ENCODE measurements at places on chromosomes 5 and 9.

DNA sequence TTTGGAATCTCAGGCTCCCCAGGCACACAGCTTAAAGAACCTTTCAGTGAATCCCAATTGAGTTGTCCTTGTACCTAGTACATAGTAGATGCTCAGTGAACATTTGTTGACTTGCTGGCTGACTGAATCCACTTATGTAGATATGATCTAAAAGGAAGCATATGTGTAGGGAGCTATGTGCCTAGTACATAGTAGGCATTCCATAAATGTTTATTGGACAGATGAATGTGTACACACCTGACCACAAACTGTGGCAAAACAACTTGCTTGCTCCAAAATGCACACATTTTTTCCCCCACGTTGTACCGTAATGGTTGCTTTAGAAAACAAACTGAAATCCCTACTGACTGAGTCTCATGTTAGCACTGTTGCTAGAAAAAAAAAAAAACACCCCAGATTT, 80.2 kb upstream of the IL12B start:
- no peak for DNase-seq

- no peak for DNase-seq
Observed at GRCh38 chr5:157540124-157540523, 35.5 kb downstream of the ADAM19 start.

DNA sequence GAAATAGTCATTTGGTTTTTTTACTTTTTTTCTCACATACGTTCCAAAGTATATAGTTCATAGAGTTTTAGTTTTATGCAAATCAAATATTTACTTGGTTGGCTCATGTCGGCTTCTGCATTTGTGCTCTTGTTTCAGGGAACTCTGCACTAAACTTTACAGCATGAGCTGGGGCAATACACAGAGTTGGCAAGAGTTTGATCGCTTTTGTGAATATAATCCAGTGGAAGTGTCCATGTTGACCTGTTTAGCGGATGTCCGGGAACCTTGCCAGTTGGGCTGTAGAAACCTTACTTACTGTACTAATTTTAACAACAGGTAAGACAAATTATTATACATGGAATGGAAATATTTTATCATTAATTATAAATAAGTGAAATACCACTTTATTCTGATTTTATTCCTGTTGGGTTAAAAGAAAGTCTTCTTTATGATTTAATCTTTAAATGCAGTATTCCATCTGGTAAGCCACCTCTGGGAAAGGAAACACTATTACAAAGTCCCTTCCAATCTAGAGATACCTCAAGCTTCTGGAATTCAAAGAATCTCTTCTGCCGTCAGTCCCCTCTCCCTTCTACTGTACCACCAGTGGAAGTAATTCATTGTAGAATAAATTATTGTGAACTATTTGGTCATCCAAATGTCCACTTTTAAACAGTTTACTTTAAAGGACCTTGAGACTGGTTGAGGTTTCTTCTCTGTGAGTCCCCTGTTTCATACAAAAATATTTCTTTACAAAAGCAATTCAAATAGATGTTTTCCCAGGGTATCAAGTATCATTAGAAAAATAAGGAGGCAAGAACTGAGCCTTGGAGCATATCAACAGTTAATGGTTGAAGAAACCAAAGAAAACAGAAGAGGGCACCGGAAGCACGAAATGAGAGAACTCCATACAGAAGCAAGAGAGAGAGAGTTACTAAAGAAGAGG, 45.2 kb upstream of the GLIPR2 start:
- peak; percentile 67 for DNase-seq

DNA sequence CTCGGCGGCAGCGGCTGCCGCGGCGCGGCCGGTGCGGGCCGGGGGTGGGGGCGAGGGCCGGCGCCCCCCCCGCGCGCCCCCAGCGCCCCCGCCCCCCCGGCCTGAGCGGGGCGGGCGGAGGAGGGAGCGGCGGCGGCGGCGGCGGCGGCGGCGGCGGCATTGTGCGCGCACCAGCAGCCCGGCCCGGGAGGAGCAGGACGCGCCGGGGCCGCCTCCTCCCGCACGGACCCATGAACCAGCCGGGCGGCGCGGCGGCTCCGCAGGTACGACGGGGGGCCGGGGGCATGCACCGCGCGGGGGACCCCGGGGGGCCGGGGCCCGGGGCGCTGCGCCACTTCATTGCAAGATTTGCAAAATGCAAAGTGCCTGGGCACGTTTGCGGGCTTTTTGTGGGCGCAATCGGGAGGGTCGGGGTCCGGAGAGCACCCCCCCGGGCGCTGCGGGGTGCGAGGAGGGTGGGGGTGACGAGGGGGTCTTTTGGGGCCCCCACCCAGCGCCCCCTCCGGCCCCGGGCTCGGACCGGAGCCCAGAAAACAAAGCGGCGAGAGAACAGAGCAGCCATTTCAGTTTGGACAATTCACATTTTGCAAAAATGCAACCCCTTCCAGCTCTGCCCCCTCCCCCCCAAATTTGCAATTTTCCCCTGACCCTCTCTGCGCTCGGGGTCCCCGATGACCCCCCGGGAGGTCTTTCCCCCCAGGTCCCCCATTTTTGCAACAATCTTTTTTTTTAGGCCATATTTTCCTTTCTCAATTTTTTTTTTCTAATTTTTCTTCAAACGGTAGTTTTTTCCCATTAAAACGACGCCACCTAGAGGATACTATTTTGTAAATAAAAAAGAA, at the start of gene ZNF618:
TSS of gene ZNF618 (plus strand) at position 159 of the 842 bp plus-strand sequence. CDS start at position 231, 72 bp downstream.
- no peak for DNase-seq

- DNase-seq, result no peak
Observed at GRCh38 chr9:137619240-137620047, 639 bp downstream of the EHMT1 start.

GRCh38 chr5:176995896-176996767, 10.4 kb downstream of the UIMC1 start:
- DNase-seq, result no peak

DNA sequence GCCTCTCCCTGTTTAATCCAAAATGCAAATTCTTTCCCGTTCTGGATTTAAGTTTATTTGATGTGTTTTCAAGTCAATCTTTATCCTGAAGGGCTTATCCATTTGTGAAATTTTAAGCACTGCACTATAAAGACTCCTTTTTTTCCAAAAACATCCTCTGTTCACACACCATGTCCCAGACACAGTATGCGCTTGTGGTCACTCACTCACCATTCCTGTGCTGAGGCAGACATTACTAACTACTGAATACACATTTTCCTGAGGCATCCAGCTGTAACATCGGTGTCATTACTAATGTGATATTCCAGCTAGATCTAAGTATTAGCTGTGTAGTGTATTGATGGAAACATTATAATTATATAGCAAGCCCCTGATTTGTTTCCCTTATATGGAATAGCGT, 298.4 kb downstream of the KCTD16 start:
- peak; percentile 72 for DNase-seq

GRCh38 chr5:149840226-149840825, 104.3 kb downstream of the PDE6A start:
- no peak for DNase-seq

DNA sequence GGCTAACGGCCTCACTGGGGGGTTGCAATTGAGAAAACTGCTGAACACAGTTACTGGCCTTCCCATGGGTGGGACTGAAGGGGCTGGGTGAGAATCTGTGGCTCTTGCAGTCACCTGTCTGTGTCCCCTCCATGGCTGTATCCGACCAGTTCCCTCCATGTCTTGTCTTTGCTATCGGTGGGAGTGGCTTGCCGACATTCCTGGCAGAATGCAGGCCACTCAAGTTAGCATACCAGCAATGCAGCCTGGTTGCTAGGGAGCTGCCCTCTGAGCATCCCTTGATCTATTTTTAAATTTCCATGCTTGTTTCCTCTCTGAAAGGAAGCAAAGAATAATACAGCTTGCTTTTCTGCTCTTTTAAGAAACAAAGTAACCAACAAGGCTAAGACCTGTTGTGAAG, 1509.7 kb upstream of the WWC1 start:
- DNase-seq, result no peak

DNA sequence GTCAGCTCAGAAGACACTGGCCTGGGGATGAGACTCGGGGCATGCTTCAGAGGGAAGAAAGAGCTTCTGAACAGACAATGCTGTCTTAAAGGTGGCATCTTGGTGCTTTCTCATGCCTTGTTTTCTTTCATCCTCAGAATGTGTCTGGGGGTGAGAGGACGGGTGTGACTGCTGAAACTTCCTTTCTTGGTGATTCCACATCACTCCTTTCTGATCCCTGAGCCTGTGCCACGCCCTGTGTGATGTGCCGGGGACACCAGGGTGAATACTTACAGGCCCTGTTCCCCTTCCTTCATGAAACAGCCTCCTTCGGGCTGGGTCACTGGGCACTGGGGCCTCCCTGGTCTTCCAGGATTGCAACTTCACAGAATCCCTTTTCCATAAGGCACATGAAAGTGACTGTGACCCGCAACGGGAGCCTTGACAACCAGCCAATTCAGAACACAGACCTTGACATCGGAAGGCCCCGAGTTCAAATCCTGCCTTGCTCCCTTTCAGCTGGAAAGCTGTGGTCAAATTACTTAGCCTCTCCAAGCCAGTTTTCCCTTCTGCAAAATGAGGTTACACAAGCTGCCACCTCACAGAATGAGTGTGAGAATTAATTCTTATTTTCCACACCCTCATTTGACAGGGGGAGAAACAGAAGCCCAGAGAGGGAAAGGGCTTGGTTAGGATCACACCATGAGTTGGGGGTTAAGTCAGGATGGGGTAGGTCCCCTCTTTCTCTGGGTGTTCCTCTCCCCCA, 44.1 kb upstream of the IL17B start:
- no peak for DNase-seq

DNA sequence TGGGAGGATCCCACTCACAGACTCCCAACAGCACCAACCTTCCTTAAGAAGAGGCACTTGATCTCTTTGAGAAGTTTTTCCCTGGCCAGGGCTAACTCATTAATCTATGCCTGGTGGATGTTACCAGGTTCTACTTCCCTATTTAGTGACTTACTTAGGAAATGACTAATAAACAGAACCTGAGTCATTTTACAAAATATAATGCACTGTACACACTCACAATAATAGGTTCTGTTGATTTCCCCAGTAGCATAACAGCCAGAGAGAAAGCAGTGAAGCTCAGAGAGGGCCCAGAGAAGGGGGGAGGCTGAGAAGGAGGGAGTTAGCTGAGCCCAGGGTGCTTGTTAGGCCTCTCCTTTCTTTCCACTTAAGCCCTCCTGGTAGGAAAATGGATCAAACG, 27.1 kb downstream of the FRMD3 start:
- no peak for DNase-seq

- DNase-seq, result no peak
Observed at GRCh38 chr5:53601570-53601969, 41.1 kb downstream of the NDUFS4 start.

DNA sequence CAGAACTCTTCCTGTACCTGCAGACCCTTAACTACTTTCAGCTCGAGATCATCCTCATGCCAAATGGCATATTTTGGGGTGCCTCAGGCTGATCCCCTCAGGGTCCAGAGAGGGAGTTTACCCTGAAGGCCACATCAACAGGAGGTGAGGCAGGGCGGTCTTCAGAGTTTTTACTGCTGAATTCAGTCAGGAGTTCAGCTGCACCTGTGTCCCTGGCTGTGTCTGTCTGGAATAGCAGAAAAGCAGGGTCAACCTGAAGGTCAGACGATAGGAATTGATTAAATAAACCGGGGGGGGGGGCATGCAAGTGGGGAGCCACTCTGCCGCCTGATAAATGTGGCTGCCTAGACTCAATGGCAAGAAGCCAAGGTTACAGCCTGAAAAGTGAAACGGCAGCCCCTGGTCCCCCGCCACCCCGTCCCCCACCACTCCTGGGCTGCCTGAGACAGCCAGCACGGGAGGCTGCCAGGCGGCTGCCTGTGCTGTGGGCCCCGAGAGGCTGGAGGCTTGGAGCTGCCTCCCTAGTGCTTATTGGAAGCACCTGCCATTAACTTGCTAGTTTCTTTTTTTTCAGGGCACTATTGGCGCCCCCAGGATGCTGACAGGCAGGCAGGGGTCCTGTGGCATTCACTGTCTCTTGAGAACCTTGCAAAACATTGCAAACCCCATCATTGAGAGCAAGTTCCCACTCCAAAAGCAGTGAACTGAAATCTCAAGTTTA, 182.7 kb upstream of the PPP1R26 start:
- no peak for DNase-seq

GRCh38 chr9:93594041-93594756, 17.8 kb downstream of the PHF2 start:
- no peak for DNase-seq

- DNase-seq, result no peak
Observed at GRCh38 chr5:34751807-34752736, 86.9 kb upstream of the TTC23L start.

GRCh38 chr9:121638399-121638798, 13.0 kb upstream of the DAB2IP start:
- DNase-seq, result no peak

DNA sequence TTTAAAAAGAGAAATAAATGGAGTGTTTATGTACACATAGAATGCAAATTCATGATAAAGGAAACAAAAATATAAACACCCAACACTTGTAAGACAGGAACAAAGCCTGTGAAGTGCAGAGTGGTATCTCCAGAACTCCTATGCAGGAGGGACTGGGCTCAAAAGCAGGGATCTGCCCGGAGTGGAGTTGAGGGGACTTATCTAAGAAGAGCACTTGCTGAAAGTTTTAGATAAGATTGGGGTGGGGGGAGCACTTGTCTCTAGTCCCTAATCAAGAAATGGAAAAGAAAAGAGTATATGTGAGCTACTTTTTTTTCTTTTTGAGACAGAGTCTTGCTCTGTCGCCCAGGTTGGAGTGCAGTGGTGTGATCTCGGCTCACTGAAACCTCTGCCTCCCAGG, 840.4 kb downstream of the MAT2B start:
- no peak for DNase-seq

- DNase-seq, result no peak
Observed at GRCh38 chr5:134138416-134139376, 24.2 kb downstream of the TCF7 start.

DNA sequence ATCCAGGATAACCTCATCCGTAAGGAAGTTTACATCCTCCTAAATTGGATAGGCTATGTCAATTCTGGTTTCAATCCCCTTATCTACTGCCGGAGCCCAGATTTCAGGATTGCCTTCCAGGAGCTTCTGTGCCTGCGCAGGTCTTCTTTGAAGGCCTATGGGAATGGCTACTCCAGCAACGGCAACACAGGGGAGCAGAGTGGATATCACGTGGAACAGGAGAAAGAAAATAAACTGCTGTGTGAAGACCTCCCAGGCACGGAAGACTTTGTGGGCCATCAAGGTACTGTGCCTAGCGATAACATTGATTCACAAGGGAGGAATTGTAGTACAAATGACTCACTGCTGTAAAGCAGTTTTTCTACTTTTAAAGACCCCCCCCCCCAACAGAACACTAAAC, 1.3 kb downstream of the ADRB2 start:
- DNase-seq, result no peak

- DNase-seq, result no peak
Observed at GRCh38 chr9:92931606-92932005, 15.7 kb upstream of the FGD3 start.

DNA sequence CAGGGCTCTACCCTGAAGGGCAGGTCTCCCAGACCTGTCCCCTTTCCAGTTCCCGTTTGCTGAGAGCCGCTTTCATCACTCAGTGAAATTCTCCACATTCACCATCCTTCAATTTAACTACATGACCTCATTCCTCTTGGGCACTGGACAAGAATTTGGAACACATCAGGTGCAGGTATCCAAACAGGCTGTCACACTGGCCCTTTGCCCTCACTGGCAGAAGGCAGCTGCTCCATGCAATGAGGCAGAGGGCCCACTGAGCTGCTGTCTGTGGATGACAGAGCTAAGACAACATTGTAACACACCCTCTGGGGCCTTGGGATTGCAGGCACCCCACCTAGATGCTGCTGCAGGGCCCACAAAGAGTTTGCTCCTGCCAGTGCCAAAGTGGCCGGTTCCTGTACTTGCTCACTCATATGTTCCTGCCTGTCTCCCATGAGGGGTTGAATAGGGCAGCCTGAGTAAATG, 55.1 kb downstream of the ACTL7B start:
- DNase-seq, result no peak
